ENCODE measurements at places on chromosomes 6 and 20. TPM values are rescaled to one million over a fixed set of nuclear protein-coding genes. Genes with fewer than 3 reads are reported as not detected.

PRL gene
- total RNA-seq: not detected

AGPAT1 gene
- total RNA-seq: 49.6 TPM

PDYN gene
- not detected for total RNA-seq

SPEF1 gene
- 1.8 TPM for total RNA-seq

CAGE1 gene
- total RNA-seq: not detected
